Activated CD4-positive, CD25-positive, alpha-beta regulatory T cell treated with anti-CD3 and anti-CD28 coated beads, Interleukin-2, amount 50 U/mL, for 72 hours (primary cell): ENCODE measurements at places on chromosomes 4 and X.

DNA sequence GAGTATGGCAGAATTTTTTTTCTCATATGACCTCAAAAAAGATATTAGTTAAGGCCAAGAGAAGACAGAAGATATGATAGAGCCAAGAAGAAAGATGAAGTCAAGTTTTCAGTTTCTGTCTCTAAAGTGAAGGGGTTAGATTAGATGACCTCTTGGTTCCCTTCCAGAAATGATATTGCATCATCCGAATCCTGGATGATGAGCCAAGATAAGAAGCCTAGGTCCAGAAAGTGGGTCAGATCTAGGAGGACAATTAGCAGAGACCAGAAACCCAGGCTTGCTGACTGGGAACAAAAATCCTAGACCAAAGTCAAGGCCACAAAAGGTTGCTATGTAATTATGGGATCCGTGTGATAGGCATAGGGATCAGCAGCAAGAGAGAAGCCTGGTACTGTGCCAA lies 20.2 kb downstream of the SATL1 start:
- no peak for DNase-seq

DNA sequence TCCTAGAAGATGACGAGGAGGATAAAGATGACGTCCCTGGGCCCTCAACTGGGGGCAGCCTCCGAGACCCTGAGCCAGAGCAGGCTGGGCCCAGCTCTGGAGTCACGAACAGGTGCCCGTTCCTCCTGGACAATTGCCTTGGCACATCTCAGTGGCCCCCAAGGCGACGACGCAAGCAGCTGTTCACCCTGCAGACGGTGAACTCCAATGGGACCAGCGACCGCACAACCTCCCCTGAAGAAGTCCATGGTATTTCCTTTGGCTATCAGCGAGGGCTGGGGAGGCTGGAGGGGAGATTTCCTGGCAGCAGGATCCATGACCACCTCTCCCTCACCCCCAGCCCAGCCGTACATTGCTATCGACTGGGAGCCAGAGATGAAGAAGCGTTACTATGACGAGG lies 11.9 kb downstream of the USP11 start:
- no peak for DNase-seq

GRCh38 chr4:32207456-32207855 lies 1487.3 kb downstream of the PCDH7 start:
- DNase-seq, result no peak

GRCh38 chr4:82818664-82819662 lies 20.4 kb upstream of the SCD5 start:
- no peak for DNase-seq
